ENCODE measurements at places on chromosomes 12 and 14.

DNA sequence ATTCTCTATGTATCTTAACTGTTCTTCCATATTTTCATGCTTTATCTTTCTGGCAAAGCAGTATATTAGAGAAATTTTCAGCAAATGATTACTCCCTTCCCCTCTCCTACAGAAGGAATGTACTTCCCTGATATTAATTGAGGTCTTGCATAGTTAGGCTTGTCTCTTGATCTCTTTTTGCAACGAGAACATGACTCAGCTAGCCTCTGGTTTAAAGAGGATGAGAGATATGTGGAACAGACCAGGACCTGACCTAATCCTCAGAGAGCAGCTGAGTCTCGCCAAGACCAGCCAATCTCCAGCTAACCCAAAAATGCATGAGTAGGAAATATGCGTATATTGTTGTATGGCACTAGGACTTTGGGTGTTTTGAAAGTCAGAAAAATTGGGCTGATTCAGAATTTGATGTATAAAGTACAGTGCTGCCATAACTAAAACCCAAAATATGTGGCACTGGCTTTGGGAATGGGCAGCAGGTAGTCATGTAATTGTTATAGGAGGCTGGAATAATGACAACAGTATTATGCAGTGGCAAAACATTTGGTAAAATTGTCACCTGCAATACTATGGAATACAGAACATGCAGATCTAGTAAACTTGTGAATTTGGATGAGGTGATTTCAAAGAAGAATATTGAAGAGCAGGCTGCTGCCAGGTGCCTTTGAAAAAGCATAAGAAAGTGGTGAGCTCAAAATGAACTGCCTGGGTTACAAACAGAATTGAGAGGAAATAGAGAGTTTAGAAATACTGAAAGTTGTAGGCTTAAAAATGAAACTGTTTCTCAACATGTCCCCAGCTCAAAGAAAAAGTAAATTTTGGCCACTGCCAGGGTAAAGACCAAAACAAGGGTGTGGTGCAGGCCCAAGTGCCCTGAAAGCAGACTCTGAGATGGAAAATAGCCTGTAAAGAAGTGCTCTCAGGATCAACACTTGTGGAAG lies 9.3 kb upstream of the USP15 start:
- no peak for DNase-seq

DNA sequence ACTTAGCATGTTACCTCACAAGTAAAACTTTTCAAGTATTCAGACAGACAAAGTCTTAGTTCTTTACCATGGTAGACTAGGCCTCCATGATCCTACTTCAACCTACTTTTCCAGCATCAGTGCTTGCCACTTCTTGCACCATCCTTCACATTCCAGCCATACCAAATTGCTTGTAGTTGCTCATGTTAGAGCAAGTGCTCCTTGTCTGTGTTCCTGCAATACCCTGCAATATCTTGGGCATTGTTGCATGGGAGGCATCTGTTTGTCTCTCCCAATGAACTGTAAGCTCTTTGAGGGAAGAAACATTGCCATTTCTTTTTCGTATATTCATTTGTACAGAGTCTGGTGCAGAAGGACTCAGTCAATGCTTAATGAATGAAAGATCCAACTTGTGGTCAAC lies 78.0 kb downstream of the SRGAP1 start:
- DNase-seq = no peak

DNA sequence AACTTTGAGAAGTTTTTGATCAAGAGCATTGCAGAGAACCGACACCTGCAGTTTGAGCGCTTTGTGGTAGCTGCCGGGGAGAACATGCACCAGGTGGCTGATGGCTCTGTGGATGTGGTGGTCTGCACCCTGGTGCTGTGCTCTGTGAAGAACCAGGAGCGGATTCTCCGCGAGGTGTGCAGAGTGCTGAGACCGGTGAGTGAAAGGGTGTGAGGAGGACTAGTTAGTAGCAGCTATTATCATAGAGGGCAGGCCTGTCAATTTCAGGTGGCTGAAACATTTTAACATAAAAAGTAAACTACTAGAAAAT lies 27.0 kb upstream of the HIGD1C start:
- DNase-seq = peak; percentile 48

- DNase-seq = no peak
Observed at GRCh38 chr12:105343836-105344235, 13.3 kb downstream of the C12orf75 start.

GRCh38 chr14:72451054-72451972 lies 442.6 kb downstream of the DPF3 start:
- DNase-seq = no peak

GRCh38 chr14:91065266-91065665 lies 4.8 kb upstream of the RPS6KA5 start:
- DNase-seq = no peak

DNA sequence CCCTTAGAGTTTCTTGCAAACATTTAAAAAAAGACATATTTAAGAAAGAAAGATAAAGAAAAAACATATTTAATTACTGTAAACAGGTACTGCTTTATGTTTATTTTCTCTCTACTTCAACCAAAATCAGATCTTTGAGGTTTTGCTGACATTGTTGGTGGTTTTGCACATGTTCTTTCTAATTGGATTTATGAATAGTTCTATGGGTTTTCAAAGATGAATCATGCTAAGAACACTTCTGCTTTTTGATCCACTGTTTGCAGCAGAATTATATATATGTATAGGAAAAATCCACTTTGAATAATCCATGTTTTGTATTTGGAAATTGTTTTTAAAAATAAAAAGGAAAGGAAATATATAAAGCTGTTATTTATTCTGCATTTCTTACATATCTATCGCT lies 78.4 kb downstream of the FRMD6 start:
- DNase-seq = no peak

DNA sequence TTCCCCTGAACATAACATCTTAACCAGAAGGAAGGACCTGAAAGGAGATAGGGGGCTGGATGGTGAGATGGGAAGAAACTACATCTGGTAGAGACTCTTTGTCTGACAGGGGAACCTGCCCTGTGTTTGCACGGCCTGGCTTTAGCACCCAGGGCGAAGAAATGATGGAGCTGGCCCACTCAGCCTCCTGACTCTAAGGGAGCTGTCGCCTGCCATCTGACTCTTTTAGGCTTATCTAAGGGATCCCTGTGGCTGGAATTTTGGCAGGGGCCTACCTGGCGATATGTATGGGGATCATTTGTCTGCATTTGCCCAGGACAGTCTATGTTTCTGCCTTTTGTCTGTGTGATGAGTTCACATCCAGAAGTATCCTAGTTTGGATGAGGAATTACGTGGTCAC lies 15.6 kb upstream of the CACNA2D4 start:
- DNase-seq = no peak

DNA sequence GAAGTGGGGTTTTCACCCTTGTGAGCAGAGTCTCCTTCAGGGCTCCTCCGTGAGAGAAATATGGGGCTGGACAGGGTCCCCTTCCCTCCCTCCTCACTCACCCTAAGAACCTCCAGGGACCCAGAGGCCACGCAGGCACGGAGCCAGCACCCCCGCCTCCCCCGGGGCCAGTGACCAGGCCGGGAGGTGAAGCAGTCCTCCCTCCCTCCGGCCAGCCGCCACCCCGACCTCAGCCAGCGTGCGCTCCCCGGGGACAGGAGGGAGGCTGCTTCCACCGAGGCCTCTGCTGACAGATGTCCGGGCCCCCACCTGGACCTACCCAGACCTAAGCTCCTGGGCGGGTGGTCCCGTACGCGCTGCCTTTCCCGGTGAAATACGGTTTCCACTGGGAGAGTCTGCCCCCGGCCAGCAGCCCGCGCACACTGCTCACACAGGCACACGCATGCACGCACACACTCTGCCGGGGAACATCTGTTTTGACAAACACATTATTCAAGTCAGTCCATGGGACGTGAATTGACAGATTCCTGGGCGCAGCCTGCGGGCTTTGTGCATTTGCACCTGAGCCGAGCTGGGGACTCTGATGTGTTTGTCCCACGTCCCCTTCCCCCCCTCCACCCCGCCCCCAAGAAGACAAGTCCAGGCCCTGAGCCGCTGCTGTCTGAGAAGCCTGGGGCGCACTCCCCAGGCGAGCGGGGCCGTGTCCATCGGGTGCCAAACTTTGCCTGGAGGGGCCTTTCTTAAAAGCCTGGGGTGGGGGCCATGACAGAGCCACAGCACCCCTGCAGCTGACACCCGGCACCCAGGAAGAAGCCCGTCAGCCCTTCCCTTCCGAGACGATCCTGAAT lies 725 bp downstream of the RIMBP2 start:
- DNase-seq = no peak

DNA sequence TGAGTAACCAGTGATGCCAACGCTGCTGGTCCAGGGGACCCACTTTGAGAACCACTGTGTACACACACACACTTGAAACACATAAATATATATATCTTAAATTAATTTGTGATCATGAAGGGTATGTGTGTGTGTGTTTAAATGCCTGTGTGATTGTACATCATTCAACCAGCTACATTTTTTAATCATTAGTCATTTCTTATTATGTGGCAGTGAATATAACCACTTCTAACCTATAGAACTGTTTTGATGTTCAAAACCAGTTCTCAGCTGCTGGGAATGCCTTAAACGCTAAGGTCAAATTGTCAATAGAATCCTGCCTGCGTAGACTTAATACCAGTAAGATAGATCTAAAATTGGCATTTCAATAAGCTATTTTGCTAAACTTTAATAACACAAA lies 330.0 kb downstream of the SYT1 start:
- no peak for DNase-seq

DNA sequence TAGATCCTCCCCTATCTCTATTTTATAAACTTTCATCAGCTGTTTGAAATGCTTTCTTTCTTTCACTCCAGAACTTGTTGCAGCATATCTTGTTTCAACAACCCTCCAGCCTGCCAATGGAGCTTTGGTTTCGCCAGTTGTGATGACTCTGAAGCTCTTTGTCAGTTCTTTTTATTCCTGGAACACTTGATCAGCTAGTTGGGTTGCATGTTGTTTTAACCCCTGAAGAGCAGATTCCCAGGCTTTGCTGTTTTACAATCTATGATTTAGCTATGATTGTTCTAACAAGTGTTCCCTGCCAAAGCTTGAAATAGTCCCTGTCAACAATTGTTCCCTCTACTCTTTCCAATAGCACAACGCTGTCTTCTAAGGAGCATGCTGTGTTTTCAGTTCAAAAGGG lies 50.6 kb upstream of the FUT8 start:
- DNase-seq = no peak

GRCh38 chr12:108495823-108496579 lies 19.1 kb upstream of the FICD start:
- no peak for DNase-seq

DNA sequence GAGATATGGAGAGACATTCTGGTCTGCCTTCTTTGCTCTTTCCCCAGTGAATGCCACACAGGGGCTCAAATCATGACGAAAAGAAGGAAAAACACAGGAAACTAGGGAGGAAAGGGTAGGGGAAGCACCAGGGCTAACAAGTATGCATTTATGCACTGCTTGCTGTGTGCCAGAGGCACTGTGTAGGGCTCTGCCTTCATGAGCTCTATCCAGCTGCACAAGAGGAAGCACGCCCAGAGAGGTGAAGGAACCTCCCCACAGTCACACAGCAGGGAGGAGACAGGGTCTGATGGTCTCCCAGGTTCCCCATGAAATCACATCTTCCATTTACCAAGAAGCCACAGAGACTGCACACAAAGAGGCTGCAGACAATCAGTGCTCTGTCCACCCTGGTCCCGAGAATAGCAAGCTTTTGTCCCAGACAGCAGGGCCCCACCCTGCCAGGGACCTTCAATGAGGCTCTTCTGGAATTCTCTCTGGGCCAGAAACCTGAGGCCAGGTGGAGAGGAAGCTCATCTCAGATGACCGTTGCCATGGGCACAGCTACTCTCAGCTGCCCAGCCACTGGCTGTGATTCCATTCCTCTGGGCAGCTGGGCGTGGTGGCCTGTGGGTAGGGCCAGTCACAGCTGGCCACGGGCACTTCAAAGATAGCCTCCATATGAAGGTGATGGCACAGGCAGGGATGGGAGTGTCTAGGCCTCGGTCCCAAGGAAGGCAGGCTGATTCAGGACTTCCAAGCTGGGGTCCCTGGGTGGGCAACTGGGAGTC lies 7.3 kb upstream of the TRPV4 start:
- DNase-seq = no peak

GRCh38 chr12:6285063-6285477 lies 25.4 kb upstream of the PLEKHG6 start:
- DNase-seq = peak; percentile 75
